ENCODE measurements at places on chromosomes 16 and 17. TPM values are rescaled to one million over a fixed set of nuclear protein-coding genes. Genes with fewer than 3 reads are reported as not detected.
A peak's percentile ranks its signal among the peaks of the same experiment; 100 is the strongest.

GRCh38 chr16:180681-181564 is 664 bp downstream of the HBQ1 start:
- peak; percentile 78 for DNase-seq
- no peak overlapping the region for H3K4me3 ChIP-seq
- H3K4me1 ChIP-seq, result peaks cover 18% of the 10 kb centered on the region
- peaks cover 21% of the 10 kb centered on the region for H3K27me3 ChIP-seq
- no peak overlapping the region for H3K27ac ChIP-seq
- no peaks in the 10 kb centered on the region for H3K36me3 ChIP-seq

DNA sequence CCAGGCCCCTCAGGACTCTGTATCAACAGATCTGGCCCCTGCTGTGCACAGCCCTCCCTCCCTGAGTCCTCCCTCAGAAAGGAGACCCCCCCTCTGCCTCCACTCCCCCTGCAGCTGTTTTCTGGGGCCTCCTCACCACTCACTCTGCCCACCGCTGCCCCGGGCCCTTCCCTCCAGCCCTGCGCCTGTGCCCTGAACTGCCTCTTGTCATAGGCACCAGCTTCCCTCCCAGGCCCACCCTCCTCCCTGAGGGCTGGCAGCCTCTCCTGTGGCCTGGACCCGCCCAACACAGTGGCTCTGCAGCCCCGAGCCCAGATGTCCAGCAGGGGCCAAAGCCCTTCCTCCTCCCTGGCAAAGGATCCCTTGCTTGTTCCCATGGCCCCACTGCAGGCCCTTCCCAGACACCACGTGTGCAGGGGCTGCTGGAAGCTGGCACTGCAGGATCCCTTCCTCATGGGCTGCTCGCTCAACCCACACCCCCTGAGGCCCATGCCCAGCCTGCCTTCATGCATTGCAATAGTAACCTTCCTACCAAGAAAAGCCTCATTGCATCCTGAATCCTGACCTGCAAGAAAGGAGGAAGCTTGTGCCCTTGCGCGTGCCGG is 25.8 kb downstream of the GNPTG start:
- no peaks in the 10 kb centered on the region for H3K27me3 ChIP-seq
- H3K4me1 ChIP-seq, result peaks cover 18% of the 10 kb centered on the region
- no peak for DNase-seq
- H3K27ac ChIP-seq, result no peak overlapping the region

DNA sequence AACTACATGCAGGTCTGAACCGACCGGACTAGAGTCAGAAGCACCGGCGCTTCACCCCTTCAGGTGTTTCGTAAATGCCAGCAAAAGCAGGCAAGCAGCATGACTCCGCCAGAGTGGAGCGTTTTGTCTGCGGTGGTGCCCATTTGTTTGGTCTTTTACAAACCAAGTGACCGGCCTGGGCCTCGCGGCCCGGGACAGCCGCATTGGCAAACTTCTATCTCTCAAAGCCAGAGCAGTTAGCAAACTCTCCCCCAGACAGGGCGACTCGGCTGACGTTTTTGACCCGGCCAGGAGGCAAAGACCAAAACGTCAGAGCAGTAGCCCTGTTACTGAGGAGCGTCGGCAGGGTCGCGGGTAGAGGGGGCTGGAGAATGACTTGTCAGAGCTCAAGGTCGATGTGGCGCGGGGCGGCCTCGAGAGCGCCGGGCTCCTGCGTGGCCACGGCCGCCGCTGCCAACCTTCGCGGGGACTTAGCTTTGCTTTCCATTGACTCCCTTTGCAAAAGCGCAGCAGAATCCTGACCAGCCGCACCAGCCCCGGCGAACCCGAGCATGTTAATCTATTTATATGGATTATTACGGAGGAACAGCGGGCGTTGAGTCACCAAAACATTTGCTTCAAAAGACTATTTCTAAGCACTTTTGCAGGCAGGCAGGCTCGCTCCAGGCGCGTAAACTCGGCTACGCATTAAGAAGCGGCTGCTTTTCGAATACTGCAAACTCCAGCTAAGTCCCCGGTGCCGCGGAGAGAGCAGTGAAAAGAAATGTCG is 763 bp upstream of the SOX9 start:
- H3K4me3 ChIP-seq, result peak overlapping the region; percentile 24
- H3K27ac ChIP-seq, result peak overlapping the region; percentile 95
- H3K4me1 ChIP-seq, result peaks cover 34% of the 10 kb centered on the region
- H3K36me3 ChIP-seq, result no peaks in the 10 kb centered on the region

GRCh38 chr17:62925267-62925836 is 40.7 kb upstream of the TANC2 start:
- H3K27ac ChIP-seq, result no peak overlapping the region
- H3K4me3 ChIP-seq, result no peak overlapping the region
- H3K36me3 ChIP-seq, result no peaks in the 10 kb centered on the region
- peaks cover 8% of the 10 kb centered on the region for H3K4me1 ChIP-seq

DNA sequence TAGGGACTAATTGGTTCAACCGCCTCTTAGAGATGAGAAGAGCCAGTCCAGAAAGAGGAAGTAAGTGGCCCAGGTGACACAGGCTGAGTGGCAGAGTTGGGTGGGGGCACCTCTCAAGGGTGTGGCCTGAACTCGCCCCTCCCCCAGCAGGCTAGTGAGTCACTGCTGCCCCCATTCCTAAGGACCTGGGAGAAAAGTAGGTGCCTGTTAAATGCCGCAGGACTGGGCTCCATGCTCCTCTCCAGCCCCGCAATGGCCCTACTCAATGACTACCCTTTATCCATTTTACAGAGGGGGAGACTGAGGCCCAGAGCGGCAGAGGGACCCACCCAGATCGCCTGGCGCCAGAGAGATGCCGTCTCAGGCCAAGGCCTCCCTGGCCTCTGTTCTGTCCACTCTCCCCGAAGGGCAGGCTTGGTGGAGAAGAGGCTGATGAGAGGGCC is 8.1 kb downstream of the TMEM235 start:
- H3K27ac ChIP-seq, result no peak overlapping the region
- no peaks in the 10 kb centered on the region for H3K4me1 ChIP-seq
- no peak for DNase-seq
- H3K27me3 ChIP-seq, result no peaks in the 10 kb centered on the region

- peaks cover 48% of the 10 kb centered on the region for H3K4me1 ChIP-seq
- no peaks in the 10 kb centered on the region for H3K27me3 ChIP-seq
- H3K27ac ChIP-seq, result no peak overlapping the region
- no peaks in the 10 kb centered on the region for H3K36me3 ChIP-seq
- DNase-seq, result peak; percentile 72
These were observed 46.0 kb downstream of the TNRC6A start for GRCh38 chr16:24775455-24775854.

DNA sequence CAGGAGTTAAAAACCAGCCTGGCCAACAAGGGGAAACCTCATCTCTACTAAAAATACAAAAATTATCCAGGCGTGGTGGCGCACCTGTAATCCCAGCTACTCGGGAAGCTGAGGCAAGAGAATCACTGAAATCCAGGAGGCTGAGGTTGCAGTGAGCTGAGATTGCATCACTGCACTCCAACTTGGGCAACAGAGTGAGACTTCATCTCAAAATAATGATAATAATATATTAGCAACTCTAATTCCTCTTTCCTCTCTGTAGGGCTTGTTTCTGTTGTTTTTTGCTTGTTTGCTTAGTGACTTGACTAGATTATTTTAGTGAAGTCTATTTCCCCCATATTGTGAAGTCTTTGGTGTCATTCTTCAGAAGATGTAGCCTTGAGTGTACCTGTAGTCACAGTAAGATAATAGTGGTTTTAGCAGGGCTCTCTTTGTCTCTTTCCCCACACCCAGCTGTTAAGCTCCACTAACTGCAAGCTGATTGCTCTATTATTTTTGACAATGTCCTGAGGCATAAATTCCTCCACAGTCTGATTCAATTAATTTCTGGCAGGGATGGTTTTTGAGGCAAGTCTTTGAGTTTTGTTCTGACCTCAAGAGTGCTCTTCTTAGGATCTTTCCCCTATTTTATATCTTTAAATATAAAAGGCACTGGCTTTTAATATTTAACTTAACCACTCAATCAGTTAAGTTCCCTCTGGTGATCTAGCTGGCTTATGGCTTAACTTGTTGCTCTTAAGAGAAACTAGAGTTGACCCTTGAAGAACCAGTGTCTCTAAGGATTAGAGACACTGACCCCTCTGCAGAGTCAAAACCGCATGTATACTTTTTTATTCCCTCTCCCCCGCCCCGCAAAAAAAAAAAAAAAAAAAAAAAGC is 18.6 kb upstream of the TNFSF12 start:
- H3K27me3 ChIP-seq, result no peaks in the 10 kb centered on the region
- H3K4me3 ChIP-seq, result no peak overlapping the region
- H3K4me1 ChIP-seq, result peaks cover 7% of the 10 kb centered on the region

Gene MYL11
- not detected for total RNA-seq

Gene CD300LB
- not detected for total RNA-seq

Gene CD68
- 14.8 TPM for total RNA-seq

Gene SYNGR2
- total RNA-seq, result 86.4 TPM

Gene SYT17
- 9.2 TPM for total RNA-seq

Measured in body of pancreas (tissue), 4 donors.